ENCODE measurements at places on chromosomes 2 and 18.
A peak's percentile ranks its signal among the peaks of the same experiment; 100 is the strongest.

DNA sequence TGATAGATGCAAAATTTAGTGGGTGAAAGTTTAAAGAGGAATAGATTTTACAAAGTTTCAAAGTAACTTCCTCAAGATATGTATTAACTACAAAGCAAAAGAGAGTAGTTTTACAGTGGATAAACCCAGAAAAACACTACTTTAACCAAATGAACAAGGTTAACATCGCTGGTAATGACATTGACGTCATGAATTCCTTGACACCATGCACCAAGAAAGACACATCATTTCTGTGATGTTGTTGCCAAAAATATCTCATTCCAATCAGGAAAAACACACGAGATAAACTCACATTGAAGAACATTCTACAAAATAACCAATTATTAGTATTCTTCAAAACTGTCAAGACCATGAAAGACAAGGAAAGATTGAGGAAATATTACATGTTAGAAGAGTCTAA is 605.6 kb upstream of the SETBP1 start:
- no peak for DNase-seq

DNA sequence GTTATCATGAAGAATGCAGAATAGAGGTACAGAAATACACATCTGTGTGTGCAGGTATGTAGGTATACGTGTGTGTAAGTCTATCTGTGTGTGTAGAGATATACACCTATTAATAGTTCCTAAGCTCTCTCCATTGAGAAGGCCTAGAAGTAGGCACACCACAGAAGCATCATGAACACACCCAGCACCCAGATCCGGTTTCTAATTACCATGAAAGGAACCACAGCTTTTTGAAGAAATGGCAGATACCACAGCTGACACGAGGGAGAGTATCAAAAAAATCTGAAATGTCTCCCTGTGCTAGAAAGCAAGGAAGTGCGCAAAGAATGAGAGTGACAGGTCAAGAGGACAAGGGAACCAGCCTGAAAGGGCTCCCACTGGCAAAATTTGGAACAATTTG is 27.7 kb upstream of the AP1S3 start:
- no peak for DNase-seq

DNA sequence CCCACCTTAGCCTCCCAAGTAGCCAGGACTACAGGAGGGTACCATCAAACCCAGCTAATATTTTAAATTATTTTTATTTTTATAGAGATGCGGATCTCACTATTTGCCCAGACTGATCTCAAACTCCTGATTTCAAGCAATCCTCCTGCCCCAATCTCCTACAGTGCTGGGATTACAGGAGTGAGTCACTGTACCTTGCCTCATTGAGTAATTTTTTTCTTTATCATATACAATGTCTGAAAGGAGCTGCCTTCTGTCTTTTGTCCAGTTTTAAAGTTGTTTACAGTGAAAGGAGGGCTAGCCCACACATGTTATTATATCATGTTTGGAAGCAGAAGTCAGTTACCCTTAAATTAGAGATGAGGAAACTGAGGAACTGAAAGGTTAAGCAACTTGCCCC is 32.5 kb downstream of the PRKRA start:
- no peak for DNase-seq

GRCh38 chr2:148726228-148726627 is 81.7 kb downstream of the EPC2 start:
- no peak for DNase-seq

DNA sequence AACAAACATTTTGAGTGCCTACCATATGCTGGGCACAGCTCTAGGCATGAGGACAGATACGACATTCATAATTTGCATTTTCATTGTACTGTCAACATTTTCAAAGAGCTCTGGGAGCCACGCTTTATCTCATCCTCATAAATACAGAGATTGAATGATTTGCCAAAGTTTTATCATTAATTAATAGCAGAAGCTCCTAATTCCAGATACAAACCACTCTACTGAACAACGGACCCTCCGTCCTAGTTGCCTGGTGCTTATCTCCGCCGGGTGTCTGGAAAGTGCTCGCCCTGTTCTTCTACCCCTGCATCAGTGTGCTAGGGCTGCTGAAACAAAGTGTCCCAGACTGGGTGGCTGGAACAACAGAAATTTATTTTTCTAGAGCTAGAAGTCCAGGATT is 23.8 kb downstream of the SERTAD2 start:
- DNase-seq: no peak

DNA sequence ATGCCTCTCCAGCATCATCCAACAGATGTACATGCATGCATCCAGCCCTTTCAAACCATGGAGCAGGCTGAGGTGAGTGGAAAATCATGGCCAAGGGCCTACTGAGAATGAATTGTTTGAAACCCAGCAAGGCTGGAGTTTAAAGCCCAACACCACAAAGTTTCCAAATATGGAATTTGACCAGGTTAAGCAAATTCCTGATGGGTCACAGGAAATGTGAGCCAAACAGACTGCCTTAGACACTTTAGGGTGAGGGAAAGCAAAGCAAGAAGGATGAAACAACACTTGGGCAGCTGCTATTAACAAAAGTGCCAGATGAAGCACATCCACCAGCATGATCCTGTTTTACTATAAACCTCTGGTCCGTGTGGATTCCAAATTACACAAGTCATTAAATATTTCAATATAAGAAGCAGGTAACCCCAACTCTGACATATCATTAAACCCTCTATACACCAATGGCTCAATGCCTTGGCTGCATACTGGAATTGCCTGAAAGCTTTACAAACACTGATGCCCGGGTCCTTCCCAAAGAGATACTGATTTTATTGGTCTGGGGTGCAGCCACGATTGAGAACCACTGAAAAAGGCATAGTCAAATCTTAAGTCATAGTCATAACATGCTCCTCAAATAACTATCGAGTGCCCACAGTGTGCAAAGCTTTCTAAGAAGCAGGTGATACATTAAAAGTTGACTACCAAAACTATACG is 9.1 kb downstream of the KLF7 start:
- DNase-seq: no peak

GRCh38 chr2:167537743-167538142 is 649.5 kb downstream of the XIRP2 start:
- no peak for DNase-seq

DNA sequence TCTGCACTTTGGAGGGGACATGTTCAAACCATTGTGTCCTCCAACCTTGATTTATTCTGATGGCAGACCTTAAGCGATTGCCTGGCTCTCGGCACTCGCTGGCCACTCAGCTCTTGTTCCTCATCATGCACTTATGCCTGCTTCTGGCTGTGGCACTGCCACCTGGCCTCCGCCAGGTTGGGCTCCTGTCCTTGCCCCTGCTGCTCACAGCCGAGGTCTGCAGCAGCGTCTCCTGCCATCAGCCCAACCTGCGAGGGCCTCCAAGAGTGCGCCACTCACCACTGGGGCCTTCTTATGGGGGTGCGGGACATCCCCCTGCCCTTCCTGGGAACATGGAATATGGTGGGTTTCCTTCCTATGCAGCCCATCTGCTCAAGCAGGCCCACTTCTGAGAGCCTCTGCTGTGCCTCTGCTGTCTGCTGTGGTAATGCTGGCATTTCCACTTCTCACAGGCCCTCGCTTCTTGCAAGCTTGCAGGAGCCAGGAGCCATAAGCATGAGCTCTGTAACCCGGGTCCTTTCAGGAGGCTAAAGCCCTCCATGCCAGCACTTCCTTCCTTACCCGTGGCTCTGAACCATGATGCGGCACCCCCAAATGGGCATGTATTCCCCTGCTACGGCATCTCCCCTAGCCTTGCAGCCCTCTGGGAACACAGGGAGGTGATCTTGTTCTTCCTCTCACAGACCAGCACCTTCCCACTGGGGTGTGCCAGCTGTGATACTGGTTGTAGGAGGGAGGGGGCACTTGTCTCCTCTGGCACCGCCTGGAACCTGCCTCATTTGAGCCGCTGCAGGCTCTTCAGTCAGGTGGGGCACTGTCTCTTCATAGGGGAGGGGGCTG is 58.6 kb upstream of the HS6ST1 start:
- DNase-seq: no peak

DNA sequence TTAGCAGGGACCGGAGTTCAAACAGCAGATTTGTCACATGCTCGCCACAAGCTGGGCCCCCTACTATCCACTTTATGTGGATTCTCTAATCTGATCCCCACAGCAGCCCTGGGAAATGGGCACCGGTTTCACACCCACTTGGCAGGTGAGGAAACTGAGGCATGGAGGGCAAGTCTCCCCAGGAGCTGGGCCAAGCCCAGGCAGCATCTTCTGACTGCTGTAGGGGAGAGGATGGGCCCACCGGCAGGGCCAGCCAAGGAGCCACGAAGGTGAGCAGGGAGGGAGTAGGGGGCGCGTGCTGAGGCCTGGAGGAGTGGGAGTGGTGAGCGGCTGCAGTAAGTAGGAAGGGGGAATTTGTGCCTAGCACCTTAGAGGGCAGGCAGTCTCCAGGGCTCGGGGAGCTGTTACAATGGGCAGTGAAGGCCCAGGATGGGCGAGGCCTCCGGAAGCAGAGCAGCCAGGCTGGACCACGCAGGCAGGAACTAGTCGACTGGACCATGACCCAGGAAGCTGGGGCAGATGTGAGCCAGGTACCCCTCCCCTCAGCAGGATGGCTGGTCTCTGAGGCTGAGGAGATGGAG is 37.1 kb downstream of the COA5 start:
- no peak for DNase-seq

GRCh38 chr18:8662560-8663255 is 42.6 kb upstream of the MTCL1 start:
- DNase-seq: no peak

- DNase-seq: peak; percentile 16
Measured at GRCh38 chr2:143171817-143172216, 42.6 kb downstream of the ARHGAP15 start.

DNA sequence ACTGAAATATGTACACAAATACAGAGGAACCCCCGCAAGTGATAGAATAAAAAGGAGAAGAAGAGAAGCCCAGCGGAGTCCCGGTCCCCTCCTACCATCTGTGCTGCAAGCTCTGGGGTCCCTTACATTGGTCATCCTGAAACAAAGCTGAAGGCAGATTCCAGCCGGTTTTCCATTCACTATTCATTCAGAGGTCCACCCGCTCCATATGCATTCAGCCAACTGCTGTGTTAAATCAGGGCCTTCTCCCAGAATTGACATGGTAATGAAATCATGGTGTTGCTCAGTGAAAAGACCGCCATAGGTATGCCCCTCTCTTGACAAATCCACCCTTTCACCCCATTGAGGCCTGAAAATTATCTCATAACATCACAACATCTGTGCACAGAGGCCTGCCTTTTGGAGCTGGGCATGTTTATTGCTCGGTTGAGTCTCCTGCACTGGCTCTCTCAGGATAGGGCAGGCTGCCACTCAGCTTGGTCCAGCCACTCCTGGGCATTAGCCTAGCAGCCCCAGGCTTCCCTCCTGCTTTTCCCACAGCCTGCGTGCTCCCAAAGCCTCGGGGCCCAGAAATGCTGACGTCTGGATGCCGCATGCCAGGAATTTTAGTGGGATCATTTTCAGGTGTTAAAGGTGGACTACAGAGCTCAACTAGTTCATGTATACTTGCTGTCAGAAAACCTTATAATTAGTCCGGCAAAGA is 39.3 kb upstream of the ID2 start:
- DNase-seq: no peak

GRCh38 chr2:223633656-223634055 is 31.5 kb upstream of the SCG2 start:
- DNase-seq: no peak

DNA sequence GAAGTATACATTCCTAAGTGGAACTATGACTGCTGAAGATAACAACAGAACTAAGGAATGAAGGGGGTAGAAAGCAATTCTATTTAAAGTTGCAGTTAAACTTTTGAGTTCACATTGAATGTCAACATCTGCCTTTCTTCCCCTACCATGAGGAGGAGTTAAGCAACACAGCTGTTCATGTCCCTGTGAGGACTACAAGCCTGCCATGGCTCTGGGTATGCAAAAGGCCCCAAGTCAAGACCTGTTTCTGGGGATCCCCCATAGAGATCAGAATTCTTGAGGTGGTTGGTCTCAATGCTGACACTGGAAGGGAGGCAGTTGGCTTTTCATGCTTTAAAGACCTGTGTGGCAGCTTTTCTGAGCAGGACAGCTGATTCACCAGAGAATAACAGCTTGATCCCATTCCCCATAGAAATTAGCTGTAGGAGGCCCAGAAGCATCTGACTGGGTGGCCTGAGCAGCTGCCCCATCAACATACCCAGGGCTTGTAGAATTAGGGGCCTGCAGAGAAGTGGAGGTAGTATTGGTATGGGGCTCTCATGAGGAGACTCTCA is 131.0 kb downstream of the SETBP1 start:
- no peak for DNase-seq

DNA sequence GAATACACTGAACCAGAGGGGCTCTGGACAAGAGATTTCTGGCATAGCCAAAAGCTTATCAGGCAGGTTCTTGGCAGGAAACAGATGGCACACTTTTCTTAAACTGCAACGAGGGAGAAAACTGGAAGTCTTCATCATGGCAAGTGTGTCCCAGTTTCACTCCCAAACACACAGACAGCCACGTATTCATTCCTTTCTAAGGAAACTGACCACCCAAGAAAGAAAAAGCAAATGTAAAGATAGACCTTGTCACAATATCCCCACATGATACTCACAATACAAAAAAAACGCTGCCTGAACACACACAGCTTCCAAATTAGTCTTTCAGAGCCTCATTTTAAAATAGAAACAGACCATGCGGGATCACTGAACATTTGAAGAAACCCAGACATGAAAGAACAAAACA is 40.6 kb upstream of the RTTN start:
- DNase-seq: no peak

DNA sequence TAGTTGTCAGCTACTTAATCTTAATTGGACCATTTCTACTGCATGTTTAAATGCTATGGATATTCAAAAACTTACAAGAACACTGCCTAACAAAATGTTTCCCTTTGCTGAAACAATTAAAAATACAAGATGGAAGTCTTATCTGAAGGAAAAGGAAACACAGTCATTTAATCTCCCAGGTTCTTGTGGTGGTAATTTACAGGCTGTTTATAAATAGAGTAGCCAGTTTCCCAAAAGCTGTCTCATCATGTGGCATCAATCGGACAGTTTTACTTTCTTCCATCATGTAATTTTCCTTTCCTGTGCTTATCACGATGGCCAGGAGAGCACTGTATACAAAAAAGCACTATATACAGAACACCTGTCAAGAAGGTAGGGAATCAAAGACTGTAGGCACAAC is 368.1 kb downstream of the ZEB2 start:
- DNase-seq: no peak

GRCh38 chr18:69626171-69626570 is 225.5 kb downstream of the DOK6 start:
- DNase-seq: peak; percentile 20

All from kidney glomerular epithelial cell (primary cell).